Effector CD8-positive, alpha-beta T cell (primary cell): ENCODE measurements at places on chromosomes 2 and 18.

DNA sequence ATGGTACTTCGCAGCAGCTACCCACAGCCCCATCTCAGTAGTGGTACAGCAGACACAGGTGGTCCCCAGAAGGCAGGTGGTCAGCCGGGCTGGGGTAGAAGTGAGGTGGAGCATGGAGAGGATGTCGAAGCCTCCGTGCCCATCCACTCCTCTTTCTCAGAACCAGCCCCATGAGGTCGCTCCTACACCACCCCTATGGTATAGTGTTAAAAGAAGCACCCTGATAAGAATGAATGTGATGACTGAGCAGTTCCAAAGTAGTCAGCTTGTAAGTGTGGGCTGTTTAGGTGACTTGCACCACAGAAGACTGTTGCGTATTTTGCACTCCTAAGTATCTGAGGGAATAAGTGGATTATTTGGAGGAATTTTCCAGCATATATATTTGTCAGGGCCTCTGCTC is 111.3 kb downstream of the WDSUB1 start:
- DNase-seq = no peak

DNA sequence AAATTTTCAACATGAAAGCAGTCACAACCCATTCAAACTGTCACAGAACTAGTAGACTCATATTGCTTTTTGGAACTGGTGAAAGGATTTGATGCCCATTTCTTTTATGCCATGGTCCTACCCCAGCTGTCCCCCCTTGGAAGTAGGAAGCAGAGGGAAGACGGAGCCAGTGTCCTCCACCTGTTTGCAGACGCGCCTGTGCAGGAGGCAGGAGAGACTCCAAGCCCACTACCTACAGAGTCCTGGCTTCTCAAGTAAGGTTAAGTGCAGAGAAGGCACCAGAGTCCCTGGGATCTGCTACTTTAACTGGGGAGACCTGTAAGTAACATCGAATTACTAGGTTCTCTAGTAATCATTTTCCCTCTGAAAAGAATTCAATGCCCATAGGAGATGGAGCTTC is 32.7 kb upstream of the DNMT3A start:
- DNase-seq = no peak

GRCh38 chr2:8611246-8611645 is 70.6 kb upstream of the ID2 start:
- DNase-seq = no peak

- DNase-seq = no peak
Observed at GRCh38 chr18:68429841-68430240, 285.1 kb downstream of the TMX3 start.

GRCh38 chr2:35184471-35184870 is 1171.1 kb upstream of the CRIM1 start:
- no peak for DNase-seq

- DNase-seq = no peak
Observed at GRCh38 chr2:119104414-119104813, 54.1 kb downstream of the C1QL2 start.

GRCh38 chr2:177574356-177574755 is 181.8 kb downstream of the AGPS start:
- DNase-seq = no peak

DNA sequence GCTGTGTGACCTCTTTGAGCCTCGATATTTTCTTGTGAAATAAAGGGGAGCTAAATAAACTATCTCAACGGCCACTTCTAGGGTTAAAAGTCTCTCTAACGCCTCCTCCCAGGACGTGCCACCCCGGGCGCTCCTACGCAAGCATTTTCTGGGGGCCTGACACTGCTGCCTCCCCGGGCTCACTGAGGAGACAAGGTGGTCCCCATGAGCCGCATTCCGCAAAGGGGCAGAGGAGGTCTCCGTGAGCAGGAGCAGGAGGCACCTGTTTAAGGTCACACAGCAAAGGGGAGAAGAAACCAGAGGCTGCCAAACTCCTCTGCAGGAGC is 913 bp upstream of the WNT10A start:
- DNase-seq = no peak

GRCh38 chr2:171244466-171244969 is 83.8 kb upstream of the TLK1 start:
- no peak for DNase-seq

DNA sequence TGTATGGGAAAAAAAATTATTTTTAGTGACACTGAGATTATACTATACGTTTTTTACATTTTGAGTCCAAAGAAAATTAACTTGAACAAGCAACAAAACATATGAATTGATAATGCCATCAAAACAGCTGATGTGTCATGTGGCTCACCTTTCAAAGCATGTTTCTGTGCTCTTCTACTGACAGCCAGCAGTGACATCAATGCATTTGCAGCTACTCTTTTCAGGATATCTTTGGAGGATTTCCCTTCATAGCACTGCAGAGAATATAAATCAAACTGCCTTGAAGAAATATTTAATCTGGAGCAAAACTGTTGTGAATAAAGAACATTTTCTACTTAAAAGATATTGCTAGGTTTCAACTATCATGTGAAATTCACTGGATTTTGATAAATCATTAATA is 83.1 kb upstream of the CD226 start:
- DNase-seq = no peak

GRCh38 chr2:213279116-213279620 is 5.1 kb upstream of the SPAG16 start:
- no peak for DNase-seq

GRCh38 chr2:135086222-135086621 is 34.1 kb downstream of the RAB3GAP1 start:
- DNase-seq = no peak

GRCh38 chr2:121490584-121491133 is 40.0 kb upstream of the RNU4ATAC start:
- no peak for DNase-seq

DNA sequence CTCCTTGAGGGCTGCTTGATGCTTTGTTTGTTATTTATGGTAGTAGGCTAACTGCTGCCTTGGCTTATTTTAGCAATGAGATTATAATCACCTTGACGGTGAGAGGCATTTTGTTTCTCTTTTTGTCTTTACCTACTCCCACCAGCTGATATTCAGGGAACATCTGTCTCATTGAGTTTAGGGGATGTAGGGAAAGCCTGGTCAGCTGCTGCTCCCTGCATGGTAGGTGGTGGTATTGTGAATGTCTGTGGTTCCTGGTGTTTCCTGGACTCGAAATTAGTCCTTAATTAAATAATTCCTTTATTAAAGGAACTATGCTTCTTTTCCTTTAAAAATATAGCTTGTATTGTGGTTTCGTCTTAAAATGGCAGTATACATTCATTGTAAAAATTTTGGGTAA is 77.8 kb downstream of the ADAM23 start:
- DNase-seq = no peak

- DNase-seq = no peak
Observed at GRCh38 chr2:173606619-173607248, 252.1 kb downstream of the CDCA7 start.

DNA sequence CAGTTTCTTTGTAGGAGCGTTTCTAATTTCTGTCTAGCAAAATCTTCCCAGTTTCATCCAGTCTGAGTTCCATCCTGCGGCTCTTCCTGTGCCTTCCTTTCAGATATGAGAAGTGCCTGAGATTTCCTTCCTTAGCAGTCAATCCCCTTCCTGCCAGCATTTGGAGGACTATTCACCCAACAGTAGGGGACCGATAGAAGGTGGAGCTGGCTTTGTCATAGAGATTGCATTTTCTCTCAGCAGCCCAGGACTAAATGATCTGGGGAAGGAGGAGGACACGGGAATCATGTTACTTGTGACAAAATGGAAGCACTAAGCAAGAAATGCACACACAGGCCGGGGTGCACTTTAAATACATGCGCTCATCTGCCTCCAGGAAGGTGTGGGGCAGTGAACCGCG is 5.6 kb upstream of the SMIM21 start:
- no peak for DNase-seq

- no peak for DNase-seq
Observed at GRCh38 chr2:231902598-231902997, 23.6 kb downstream of the NPPC start.

DNA sequence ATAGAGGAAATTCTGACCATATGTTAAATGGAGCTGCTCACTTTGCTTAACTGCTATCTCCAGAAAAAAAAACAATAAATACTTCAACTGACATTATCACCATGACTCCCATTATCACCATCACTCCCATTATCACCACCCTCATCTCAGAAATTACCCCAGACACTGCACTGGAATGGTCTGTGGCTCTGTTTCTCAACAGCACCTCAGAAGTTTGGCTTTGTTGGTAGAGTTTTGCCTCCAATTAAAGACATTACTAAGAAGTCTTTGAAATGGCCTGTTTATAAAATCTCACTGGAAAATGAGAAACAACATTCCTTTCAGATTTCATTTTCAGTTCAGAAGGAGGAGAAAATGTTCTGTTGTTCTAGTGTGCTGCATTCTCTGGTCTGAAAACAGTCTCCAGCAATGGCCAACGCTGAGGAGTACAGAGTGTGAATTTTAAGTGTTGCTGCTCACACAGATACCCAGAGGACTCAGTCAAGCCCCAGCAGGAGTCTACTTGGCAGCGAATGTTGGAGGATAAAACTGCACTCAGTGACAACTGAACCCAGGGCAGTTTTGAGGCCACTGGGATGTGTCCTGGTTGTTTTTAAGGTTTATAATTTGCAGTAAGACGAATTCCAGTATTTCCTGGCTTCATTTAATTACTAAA is 364.5 kb upstream of the CDH2 start:
- DNase-seq = no peak

- DNase-seq = no peak
Observed at GRCh38 chr18:7333025-7333562, 102.2 kb downstream of the LRRC30 start.

DNA sequence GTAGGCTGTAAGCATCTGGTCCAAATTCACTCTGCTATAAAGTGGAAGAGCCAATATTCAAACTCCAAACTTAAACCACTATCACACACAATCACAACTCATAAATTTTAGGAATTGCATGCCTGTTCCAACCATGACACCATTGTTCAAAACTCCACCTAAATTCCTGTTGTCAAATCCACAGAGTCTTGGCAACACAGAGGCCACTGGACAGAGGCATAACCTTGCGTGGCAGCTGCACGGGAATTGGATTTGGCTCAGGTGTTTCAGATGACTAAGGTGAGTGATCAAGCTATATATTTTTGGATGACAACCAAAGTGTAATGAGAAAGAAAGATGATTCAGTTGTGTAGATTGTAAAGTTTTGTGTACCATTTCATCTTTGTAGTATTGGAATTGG is 422.7 kb upstream of the TNP1 start:
- no peak for DNase-seq

GRCh38 chr2:126832014-126832413 is 66.7 kb upstream of the TEX51 start:
- no peak for DNase-seq

DNA sequence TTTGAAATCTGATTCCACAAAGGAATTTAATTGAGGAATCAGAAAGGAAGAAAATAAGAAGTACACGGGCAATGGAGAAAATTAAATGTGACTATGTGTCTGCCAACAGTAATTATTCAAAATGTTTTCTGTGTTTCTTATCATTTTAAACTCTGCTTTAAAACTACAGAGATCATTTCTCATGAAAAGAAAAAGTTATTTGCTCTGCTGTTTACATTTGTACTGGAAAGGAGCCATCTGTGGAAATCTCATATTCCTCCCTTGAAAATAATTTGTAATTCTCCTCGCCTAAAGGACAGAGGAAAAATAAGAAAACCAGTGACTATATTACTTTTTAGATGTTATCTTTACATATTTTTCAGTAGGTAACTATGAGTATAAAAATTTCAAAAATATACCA is 181.9 kb upstream of the MEIS1 start:
- DNase-seq = no peak

GRCh38 chr2:206805887-206806607 is 40.6 kb downstream of the FASTKD2 start:
- DNase-seq = no peak

DNA sequence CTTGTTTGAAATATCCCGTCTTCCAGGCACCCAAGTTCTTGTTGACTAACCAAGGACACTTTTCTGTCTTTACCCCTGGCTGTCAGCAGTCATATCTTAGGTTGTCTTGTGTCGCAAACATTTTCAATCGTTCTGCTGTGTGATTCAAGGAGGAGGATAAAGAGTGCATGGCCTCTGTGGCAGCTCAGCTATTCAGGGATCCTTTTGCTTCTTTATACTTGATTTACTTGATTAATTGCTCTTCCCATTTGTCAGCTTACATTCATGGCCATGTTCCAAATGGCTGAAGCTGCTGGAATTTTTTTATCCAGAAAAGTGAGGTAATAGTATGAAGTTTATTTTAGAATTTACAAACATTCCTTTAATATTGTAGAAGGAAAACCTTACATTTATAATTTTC is 97.3 kb upstream of the FZD5 start:
- DNase-seq = no peak

DNA sequence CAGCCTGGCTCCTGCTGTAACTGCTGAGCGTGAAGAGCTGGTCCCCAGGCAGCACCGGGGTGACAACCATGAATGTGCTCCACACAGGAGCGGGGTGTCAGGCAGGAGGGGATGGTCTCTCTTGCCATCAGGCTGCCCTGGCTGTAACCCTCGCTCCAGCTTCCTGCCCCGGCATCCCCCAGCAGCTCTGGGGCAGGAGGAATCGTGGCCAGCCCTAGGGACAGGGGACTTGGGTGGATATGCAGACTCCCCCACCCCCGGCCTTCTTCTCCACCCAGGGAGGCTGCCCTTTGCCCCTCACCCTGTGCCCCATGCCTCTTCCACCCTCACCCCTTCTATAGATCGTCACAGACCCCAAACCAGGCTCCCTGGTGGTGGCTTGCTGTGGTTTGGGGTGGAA is 69.4 kb upstream of the SMAD7 start:
- DNase-seq = no peak
